ENCODE measurements at places on chromosomes 7 and 10.

DNA sequence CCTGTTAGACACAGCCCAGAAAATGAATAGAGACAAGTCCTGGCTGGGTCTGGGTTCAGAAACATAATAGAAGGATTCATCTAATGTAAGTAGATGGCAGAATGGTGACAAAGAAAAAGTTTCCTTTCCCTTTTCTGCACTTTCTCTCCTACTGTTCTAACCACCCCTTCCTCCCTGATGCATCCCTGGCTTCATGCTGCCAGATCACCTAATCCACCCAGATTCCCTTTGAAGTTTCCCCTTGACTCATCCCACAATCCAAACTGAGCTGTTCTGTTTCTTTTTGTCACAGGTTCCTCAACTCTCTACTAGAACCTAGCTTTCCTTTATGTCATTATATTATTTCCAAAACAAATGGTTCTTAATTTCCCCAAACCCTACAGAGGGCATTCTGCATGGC is 1.1 kb upstream of the MACC1 start:
- no peak for DNase-seq

DNA sequence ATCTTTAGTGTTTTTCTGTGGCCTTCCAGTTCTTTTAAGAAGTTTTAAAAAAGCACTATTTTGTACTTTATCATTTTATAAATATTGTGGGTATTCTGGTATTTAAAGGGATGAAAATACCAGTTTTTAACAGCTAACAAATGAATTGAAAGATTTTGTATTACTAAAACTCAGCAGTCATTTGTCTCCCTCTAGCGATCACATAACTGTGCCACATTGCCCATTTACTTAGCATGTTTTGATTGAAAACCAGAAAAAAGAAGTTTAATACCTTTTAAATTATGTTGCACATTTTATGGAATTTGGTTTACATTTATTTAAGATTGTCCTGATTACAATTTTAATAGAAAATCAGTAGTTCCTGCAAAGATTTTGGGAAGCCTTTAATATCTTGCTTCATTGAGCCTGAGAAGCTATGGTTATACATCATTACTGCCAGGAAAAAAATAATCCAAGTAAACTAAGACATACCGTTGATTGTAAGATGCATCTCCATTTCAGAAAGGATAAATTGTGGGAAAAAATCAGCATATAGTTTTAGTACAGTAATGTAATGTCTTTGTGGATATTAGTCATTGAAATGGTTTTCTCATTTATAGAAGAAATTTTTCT is 34.9 kb downstream of the TAX1BP1 start:
- DNase-seq: no peak

GRCh38 chr7:45146531-45147379 is 10.8 kb upstream of the RAMP3 start:
- DNase-seq: no peak

- no peak for DNase-seq
Observed at GRCh38 chr10:52232561-52233350, 81.3 kb upstream of the DKK1 start.

- no peak for DNase-seq
Observed at GRCh38 chr7:151088019-151088855, 2.0 kb downstream of the AGAP3 start.

Data from activated CD8-positive, alpha-beta memory T cell treated with anti-CD3 and anti-CD28 coated beads for 4 hours (primary cell).